Activated CD8-positive, alpha-beta memory T cell treated with anti-CD3 and anti-CD28 coated beads for 4 hours (primary cell): ENCODE measurements at places on chromosomes 1 and 21.

DNA sequence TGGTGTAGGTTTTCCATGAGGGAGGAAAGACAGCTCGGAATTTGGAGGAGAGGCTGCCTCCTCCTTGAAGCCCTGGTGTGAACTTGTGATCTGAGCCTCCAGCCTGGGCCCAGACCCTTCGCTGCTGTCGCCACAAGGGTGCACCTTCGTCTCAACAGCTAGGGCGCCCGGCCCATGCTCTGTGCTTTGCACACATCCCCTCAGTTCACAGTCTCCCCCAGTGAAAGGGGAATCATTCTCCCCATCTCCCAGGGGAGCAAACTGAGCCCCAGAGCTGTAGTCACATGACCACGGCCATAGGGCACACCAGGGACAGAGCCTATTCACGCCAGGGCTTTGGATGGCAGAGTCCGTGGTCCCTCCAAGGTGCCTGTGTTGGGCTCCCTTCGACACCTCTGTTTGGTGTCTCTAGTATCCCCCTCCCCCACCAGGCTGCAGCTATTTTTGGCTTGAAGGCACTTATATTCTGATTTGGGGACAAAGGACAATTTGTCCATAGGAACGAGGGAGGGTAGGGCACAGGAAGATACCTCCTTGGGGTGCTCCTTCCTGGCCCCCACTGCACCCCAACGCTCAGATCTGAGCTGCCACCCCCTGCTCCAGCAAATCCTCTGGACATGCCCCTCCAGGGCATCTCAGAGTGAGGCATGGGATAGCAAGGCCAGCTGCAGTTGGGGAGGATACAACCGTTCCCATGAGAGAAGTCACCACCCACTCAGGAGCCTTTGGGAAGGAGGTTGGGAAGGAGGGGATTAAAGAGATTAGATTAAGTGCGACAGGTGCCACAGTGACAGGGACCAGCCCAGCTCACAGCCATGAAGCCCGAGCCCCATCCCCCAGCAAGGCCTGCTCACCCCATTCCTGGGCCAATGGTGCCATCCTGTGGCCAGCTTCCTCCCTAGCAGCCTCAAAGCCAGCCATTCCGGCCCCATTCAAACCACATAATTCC, 15.7 kb downstream of the MATN1 start:
- no peak for DNase-seq

- no peak for DNase-seq
Measured at GRCh38 chr1:202282596-202283283, 59.0 kb downstream of the UBE2T start.

- DNase-seq = no peak
Measured at GRCh38 chr1:226222686-226223085, 778 bp upstream of the MIXL1 start.

- DNase-seq = no peak
Measured at GRCh38 chr1:30834253-30834652, 74.3 kb downstream of the SDC3 start.

DNA sequence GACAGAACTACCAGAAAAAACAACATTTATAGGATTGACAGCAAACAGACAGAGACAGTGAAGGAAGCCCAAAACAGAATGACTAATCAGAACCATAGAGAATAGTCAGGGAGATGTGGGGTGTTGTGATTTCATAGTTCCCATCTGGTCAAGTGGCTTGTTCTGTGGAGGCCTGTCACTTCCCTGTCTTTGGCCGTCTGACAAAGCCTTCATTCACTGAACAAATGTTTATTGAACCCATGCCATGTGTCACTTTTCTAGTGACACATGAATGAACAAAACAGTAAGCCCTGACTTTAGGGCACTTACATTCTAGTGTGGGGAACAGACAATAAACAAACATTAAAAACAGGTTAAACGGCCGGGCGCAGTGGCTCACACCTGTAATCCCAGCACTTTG, 3.2 kb upstream of the SRRM1 start:
- DNase-seq = no peak

GRCh38 chr1:190540366-190540765, 62.7 kb upstream of the BRINP3 start:
- DNase-seq = no peak

DNA sequence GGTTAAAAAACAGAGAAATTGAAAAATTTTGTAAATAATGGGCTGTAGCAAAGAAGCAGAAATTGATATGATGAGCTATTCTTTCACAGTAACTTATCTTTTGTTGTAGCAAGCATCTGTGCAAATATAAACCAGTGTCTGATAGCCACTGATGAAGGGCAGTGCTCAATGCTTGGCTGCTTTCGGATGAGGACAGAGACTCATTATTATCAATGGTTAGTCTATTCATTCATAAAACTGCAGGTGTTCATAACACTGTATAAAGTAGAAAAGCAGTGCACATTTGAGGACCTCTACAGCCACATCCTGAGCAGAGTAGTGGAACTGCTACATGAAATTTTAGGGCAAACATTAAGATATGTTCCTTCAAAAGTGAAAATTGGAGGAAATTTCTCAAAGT, 107.2 kb downstream of the FAF1 start:
- no peak for DNase-seq

DNA sequence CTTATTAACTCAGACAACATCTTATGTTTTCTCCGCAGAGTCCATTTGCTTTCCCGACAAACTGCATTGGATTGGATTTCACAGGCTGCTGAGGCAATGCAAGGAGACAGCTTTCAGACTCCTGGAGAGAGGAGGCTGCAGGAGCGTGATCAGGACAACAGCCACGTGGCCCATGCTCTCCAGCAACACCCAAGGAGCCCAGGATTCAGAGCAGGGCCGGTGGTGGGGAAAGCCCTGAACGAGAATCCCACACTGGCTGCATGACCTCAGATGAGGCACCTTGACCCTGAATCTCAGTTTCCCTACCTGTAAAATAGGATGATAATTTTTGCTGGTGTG, 78.3 kb upstream of the NFASC start:
- no peak for DNase-seq

GRCh38 chr1:40692429-40692895, 958 bp downstream of the NFYC start:
- DNase-seq = no peak

GRCh38 chr1:226686440-226687425, 52.3 kb downstream of the ITPKB start:
- DNase-seq = no peak

DNA sequence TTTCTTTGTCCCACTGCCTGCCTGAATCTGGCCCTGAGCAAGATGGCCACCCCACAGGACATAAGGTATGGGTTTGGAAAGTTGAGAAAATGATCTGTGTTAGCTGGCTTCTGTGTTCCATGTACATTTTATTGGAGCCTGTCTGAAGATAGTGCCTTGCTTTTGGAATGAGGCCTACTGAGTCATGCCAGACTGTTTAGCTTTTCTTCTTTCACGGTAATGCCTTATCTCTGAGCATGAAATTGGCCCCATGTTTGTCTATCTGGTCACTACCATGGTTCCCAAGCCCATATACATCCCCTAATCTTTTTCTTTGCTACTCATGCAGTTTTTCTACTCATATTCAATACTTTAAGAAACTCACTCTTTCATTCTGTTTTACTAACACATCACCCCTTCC, 85.1 kb upstream of the LMO4 start:
- DNase-seq = no peak

DNA sequence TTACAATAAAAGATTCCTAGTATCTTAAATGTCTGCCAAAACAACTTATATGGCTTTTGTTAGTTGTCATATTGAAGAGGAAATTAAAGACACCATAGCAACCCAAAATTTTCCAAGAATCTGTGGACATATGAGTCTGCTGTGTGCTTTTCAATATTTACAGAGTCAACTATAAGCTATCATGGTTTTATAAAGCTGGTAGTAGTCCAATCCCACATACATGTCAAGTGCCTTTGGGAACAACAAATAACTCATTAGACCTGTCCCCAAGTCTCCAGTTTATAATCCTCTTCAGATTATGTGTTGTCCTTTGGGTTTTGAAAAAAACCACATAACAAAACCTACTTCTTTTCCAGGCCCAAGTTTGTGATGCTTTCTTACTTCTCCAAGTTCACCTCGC, 293.8 kb upstream of the USP25 start:
- no peak for DNase-seq

- DNase-seq = no peak
Measured at GRCh38 chr1:95094923-95095322, 22.2 kb upstream of the ALG14 start.

GRCh38 chr1:27021354-27022031, 8.8 kb upstream of the TENT5B start:
- DNase-seq = no peak

DNA sequence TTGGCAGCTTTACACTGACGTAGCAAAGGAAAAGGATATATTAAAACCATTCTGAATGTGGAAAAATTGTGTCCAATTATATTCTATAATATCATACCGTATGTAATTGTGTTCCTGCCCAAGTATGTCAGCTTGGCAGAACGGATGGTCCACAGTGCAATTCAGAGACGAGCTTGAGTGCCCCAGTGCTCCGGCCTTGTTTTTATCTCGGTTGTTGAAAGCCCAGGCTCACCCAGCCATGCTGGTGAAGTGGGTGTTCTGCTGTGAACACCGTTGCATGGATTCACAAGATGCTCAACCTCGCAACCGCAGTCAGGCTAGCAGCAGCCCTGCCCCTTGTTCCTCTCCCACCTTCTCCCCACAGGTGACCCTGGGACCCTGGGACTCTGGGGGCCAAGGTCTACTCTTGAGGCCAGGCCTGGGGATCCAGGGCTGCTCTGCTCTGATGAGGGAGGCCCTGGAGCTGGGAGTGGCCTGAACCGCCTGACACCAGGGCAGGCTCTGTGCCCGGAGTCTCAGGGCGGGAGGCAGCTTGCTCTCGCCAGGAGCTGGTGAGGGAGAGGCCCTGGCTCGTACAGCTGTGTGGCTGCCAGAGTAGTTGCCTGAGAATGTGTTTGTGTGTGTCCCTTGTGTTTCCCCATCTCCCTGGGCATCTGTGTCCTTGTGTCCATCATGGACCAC, 11.2 kb downstream of the PTPRF start:
- DNase-seq = no peak

DNA sequence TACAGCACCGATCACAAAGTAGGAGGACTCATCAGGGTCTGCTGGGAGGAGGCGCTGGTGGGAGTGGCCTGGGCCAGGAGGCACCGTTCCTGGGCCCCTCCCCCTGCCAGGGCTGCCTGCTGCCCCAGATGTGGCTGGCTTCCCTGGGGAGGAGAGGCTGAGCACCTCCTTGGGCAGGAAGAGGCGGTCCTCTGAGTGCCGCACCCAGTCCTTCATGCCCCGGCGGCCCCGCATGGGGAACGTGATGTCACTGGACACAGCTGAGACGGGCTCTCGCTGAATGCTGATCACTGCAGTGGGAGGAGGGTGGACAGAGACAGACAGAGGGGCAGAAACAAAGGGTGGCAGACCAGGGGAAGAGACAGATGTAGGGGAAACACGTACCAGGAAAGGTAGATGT, 24.8 kb downstream of the ADGRB2 start:
- DNase-seq = no peak

GRCh38 chr1:111161843-111162487, 21.9 kb downstream of the CEPT1 start:
- no peak for DNase-seq

GRCh38 chr1:53112271-53112774, 30.1 kb downstream of the SLC1A7 start:
- no peak for DNase-seq

GRCh38 chr1:216502528-216503162, 79.4 kb upstream of the USH2A start:
- DNase-seq = no peak

GRCh38 chr1:168287237-168287664, 6.6 kb downstream of the TBX19 start:
- no peak for DNase-seq

DNA sequence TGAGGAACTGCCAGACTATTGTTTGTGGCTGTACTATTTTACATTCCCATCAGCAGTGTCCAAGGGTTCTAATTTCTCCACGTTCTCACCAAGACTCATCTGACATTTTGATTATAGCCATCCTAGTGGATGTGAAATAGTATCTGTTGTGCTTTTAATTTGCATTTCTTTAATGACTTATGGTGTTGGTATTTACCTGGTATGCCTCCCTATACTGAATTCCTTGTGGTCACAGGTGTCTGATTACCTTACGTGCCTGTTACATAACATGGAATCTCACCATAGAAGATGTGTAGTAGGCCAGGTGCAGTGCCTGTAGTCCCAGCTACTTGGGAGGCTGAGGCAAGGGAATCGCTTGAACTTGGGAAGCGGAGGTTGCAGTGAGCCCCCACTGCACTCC, 13.5 kb downstream of the ZYG11A start:
- no peak for DNase-seq

GRCh38 chr1:108049178-108049819, 84.3 kb upstream of the VAV3 start:
- no peak for DNase-seq

DNA sequence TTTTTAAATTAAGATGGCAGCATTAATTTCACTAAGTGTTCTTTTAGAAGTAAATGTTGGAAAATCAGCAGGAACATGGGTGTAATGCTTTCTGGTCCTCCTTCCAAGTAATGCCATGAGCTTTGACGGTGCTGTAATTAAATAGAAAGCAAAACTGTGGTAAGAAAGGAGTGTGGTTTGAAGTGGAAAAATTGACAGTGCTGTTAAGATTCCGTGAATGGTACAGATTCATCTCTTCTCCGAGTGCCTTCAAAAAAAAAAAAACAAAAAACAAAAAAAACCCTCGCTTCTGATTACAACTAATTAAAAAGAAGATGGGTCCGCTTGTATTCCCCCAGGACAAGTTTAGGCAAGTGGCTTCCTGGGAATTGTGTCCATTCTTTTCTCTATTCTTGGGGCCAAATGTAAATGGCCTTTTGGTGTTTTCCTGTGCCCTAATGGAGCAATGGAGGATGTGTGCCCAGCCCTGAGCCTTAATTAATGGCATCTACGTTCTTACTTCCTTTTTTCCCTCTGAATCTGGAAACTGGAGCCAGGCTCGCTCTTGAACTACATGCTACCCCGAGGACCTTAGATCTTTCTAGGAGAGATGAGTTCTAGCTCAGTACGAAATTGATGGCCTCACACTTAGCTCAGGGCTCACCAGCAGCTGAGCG, 5.1 kb downstream of the LMO4 start:
- DNase-seq = no peak

DNA sequence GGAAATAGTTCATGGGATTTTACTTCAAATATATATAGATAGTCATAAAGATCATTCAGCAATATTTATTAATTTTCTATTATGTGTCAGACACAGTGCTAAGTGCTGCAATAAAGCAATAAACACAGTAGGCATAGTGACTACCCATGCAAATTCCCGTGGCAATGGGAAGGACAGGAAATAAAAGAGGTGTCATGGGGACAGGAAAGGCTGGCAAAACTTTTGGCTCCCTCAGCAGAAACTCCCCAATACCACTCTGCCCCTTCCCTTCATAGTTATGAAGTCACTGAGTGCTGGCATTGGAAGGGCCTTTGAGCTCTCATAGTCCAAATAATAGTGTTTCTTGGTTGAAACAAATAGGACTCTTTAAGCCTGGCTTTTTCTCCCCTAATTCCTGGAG, 104.4 kb upstream of the DPT start:
- DNase-seq = no peak

DNA sequence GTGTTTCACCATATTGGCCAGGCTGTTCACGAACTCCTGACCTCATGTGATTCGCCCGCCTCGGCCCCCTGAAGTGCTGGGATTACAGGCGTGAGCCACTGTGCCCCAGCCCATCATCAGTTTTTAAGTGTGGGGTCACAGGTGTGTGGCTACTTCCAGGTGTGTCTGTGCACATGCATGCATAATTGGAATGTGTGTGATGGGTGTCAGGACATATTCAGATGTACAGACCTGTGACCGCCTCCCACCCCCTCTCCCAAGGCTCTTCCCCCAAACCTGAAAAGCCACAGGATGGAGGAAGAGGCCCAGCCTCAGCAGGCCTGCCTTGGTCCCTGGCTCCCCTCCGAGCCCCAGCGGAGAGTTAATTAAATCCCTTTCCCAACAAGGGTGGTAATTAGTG, 37.3 kb upstream of the CSF3R start:
- DNase-seq = no peak
